ENCODE measurements at places on chromosomes 16 and 17. TPM values are rescaled to one million over a fixed set of nuclear protein-coding genes. Genes with fewer than 3 reads are reported as not detected.
A peak's percentile ranks its signal among the peaks of the same experiment; 100 is the strongest.

The WFDC1 gene
- 0.76 TPM for total RNA-seq

The LLGL1 gene
- 40.3 TPM for total RNA-seq

The RNF157 gene
- total RNA-seq, result 4.0 TPM

The CFAP97D1 gene
- not detected for total RNA-seq

The MYL4 gene
- total RNA-seq, result not detected

The OR2C1 gene
- total RNA-seq, result not detected

The TLCD2 gene
- total RNA-seq, result 2.2 TPM

The FOXC2 gene
- 0.51 TPM for total RNA-seq

The MARVELD3 gene
- total RNA-seq, result not detected

The THRA gene
- total RNA-seq, result 33.3 TPM

The CMTM2 gene
- total RNA-seq, result not detected

The FBXW10 gene
- total RNA-seq, result 0.11 TPM

The NECAB2 gene
- not detected for total RNA-seq

The ACSM3 gene
- total RNA-seq, result 2.1 TPM

The RASL10B gene
- 0.76 TPM for total RNA-seq

DNA sequence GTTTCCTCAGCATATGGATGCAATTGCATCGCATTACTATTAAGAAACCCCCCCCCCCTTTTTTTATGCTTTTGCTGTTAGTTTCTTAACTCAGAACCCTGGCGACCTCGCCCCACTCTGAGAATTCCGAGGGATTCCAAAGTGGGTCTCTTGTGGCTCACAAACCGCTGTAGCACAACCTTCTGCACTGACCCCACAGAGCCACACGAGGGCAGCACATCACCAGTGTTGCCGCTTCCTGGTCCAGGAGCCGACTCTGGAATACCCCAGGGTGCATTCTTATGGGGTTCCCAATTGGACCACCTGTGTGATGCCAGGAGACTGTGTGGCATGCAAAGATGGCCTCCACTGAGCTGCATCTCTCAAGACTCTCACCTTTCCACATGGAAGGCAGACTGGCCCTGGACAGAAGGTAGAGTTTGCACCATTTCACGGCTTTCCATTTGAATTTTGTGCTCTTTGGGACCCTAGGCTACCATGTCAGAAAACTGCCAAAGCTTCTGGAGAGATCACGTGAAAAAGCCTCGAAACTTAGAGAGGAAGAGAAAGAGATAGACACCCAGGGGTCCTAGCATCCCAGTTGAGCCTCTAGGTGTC lies 432.7 kb upstream of the ASIC2 start:
- peak; percentile 48 for DNase-seq

GRCh38 chr17:57444682-57445450 lies 188.5 kb downstream of the MSI2 start:
- no peak for DNase-seq

- peak; percentile 89 for DNase-seq
These were observed 1.4 kb upstream of the SPHK1 start for GRCh38 chr17:76382803-76383545.

- DNase-seq, result no peak
These were observed 106.2 kb downstream of the PHKB start for GRCh38 chr16:47567321-47567720.

DNA sequence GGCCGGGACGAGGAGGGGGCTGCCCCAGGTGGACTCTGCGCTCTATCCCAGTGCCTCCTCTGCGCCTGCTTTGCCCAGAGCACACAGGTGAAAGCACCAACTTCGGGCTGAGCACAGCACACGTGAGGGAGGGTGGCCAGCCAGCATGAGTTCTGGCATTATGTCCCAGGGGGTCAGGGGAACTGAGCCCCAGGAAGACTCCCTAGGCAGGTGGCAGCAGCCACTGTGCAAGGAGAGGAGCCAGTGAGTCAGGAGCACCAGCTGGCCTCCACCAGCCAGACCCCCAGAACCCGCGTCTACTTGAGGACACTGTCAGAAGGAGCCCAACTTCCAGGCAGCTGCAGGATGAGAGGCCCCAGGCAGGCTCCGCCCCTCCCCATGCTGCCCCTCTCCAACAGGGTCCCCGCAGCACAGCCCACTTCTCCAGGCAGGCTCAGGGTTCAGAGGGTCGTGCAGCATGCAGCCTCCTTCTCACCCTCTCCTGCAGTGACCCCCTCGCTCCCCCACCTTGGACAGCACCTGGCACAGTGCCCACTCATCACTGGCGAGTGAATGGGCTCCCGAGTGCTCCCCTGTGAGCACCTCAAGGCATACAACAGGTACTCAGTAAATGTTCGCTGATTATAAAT lies 44.2 kb upstream of the RASD1 start:
- no peak for DNase-seq

DNA sequence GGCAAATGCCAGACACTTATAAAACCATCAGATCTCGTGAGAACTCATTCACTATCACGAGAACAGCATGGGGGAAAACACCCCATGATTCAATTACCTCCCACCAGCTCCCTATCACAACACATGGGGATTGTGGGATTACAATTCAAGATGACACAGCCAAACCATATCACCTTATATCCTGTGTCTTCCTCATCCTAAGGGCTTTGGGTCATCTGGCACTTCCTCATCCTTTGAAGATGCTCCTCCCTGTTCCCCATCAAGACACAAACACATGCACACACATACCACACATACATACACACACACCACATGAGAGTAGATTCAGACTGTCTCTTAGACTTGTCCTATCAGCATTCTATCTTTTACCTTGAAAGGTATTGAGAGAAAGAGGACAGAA lies 2.8 kb upstream of the PMFBP1 start:
- DNase-seq, result no peak

DNA sequence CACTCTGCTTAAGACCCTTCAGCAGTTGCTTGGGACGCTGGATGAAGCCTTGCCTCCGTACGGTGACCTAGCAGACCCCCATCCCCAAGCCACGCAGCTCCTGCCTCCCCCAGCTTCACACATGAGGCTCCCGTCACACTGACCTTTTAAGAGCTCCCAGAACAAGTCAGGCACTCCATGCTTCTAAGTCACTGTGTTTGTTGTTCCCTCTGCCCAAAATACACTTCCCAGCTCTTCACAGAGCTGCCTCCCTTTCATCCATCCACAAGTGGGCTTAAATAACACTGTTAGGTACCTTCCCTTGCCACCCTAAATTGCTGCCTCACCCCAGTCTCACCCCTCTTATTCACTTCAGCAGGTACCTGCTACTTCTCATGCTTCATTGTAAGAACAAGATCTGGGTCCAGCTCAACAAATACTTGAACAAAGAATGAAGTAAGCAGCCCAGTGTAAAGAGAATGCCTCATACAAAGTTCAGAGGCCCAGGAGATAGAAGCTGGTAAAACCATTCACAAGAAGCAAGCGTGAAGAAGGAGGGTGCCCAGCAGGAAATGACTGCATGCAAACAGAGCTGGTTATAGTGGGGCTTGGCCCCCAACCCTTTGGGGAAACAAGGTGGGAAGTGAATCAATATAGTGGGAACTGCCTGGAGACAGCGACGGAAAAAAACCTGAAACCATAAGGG lies 5.8 kb downstream of the ZC3H7A start:
- no peak for DNase-seq

GRCh38 chr16:81992859-81993258 lies 18.4 kb downstream of the SDR42E1 start:
- no peak for DNase-seq

DNA sequence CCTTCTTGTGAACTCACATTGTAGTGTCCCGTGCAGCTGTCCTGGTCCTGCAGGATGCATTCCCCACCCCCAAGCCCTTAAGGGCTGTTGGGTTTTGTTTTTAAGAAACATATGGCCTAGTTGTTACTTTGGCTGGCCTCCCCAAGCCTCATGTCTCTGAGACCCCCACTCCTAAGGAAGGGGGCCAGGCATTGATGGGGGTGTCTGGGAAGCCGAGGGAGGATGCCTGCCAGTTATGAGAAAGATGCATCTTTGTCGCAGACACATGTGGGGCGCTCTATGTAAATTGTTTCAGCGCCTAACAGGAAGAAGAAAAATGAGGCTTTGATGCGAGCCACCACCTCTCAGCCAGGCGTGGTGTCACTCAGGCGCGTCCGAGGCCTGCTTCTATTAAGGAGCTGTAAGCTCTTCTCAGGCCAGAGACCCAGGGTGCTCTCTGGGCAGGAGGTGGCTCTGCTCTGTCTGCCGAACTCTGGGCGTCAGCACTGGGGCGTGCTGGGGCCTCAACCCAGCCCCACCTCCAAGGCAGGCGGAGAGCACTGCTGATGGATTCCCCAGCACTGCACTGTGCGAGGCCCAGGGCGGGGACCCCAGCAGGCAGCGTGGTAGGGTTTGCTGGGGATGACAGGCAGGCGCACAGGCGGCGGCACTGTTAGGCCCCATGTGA lies 70.6 kb downstream of the SREBF1 start:
- no peak for DNase-seq

DNA sequence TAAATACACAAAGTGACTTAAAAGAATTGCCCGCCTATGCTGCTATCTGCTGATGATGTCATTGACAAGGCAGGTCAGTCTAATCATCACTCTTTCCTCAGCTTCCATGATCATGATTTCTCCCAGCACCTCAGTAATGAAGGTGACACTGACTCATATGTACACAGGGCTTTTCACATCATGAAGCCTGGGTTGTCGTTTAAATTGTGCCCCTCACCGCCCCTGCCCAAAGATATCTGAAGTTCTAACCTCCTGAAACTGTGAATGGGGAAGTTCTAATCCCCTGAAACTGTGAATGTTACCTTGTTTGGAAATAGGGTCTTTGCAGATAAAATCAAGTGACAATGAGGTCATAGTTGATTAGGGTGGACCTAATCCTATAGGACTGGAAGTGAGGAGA lies 17.4 kb upstream of the GPRC5C start:
- no peak for DNase-seq

DNA sequence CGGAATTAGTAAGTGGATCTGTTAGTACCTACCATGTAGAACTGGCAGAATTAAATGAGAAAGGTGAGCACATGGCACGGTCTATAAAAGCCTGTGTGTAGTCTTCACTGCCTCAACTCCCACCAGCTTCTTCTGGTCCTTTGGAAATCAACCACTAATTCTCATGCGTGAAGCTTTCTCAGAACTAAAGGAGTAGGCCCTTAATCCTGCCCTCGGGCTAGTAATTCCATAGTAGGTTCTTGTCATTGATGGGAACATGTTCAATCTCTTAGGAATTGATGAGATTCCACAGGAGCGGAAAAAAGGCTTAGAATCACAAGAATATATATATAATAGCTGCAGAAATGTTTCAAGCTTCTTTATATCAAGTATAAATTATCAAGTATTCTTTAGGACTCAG lies 21.7 kb downstream of the CDR2 start:
- DNase-seq, result peak; percentile 5

DNA sequence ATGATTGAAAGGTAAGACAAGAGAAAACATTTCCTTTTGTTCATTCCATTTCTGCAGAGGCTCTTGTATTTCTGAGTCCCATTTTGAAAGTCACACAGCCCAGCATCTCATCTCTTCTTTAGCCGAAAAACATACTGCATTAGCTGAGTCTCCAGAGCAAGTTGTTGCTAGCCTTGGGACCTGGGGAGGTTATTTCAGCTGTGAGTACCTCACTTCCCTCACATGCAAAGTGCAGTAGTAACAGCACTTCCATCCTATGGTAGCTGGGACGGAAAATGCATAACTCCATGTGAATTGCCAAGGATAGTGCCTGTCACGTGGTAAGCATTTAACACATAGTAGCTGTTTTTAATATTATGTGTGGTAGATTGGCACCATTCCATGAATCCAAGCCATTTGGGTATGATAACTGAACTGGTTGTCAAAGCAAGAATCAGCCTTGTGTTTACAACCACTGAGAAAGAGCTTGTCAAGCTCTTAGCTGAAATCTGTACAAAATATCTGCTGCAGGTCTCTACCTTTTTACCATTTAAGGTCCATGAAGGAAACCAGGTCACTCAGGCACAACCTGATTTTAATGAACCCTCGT lies 345.7 kb downstream of the CDH13 start:
- no peak for DNase-seq

GRCh38 chr17:51133365-51133764 lies 12.7 kb upstream of the SPAG9 start:
- DNase-seq, result no peak

DNA sequence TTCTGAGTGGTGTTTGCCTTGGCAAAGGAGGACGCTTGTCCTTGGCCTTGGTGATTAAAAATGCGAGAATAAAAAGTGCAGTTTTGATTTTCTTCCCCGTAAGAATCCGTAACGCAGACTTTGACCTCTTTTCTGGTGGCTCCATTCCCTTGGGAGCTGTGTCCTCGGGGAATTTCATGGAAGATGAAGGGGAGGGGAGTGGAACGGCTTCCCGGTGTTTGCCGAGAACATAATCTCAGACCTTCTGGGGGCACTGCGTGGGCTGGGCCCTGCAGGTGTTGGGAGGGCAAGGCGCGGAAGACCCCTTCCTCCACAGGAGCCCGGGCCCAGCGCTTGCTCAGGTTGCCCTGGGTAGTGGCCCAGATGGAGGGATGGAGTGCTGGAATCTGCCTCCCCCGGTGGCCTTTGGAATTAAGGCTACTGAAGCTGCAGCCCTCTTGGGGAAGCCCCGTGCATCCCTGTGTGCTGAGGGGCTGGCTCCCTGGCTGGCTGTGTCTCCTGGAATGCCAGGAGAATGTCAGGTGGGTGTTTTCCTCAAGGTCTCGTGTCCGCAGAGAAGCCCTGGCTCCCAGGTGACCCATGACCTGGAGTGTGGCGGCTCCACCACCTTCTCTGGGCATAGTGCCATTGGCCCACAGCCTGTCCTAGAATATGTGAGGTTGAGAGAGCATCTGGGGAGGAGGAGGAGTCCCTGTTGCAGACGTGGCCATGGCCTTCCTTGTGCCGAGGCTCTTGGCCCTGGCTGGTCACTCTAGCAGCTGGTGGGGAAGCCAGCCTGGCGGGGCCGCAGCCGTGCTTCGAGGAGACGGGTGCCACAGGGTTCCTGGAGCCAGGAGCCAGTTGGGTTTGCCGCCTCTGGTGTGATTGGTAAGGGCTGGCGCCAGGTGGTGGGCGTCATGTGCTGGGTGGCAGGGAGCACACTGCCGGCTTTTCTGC lies 3.1 kb downstream of the BAIAP2 start:
- DNase-seq, result no peak

GRCh38 chr17:45263477-45263860 lies 1.6 kb upstream of the SPATA32 start:
- DNase-seq, result no peak

- DNase-seq, result no peak
These were observed 1.1 kb upstream of the STAT5B start for GRCh38 chr17:42277342-42277712.

DNA sequence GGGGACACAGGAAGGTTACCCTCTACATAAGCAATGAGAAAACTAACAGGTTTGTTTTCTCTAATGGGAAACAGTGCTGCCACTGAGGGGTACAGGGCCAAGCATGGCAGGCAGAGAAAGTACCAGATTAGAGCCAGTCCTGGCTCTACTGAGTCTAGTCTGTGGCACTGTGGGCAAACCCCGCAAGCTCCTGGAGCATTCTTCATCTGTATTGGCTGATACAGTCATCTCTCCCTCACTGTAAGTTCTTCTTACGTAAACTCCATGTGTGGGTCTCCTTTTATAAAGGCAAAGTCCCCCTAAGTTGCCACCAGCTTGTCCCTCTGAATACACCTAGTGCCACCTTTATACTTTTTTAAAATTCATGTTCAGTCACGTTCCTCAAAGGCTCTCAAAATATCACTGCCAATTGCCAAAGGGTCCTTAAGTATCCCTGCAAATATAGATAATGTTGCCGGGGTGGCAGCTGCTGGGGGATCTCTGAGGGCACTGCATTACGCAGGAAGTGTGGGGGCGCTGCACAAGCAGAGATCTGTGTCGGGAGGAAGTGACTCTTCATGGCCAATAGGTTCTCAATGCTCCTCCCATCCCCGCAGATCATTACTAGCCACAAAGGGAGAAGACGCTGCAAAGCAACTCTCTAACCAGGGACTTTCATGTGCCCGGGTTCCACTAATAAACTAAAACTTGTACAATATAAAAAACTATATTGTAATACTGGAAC lies 18.8 kb downstream of the XPO6 start:
- DNase-seq, result no peak

GRCh38 chr17:2719861-2720260 lies 8.3 kb upstream of the CLUH start:
- no peak for DNase-seq

Measured in GM23248 (cell line).